ENCODE measurements at places on chromosomes 1 and 21. TPM values are rescaled to one million over a fixed set of nuclear protein-coding genes. Genes with fewer than 3 reads are reported as not detected.

Gene CNKSR1
- 1.3 TPM for total RNA-seq

Gene KIF2C
- total RNA-seq, result 117 TPM

Gene APCS
- not detected for total RNA-seq

Gene PPM1J
- total RNA-seq, result 0.06 TPM

Gene KCNK2
- 0.80 TPM for total RNA-seq

Gene BCL2L15
- 0.06 TPM for total RNA-seq

Gene S100A7
- not detected for total RNA-seq

Gene PGLYRP4
- total RNA-seq, result not detected

Gene HSD3B2
- total RNA-seq, result not detected

Gene PTPN22
- 4.1 TPM for total RNA-seq

Gene ATP1A2
- total RNA-seq, result not detected

Gene SPRR2E
- not detected for total RNA-seq

Gene NPR1
- not detected for total RNA-seq
